Omental fat pad (tissue), 4 donors: ENCODE measurements at places on chromosomes 4 and X.

DNA sequence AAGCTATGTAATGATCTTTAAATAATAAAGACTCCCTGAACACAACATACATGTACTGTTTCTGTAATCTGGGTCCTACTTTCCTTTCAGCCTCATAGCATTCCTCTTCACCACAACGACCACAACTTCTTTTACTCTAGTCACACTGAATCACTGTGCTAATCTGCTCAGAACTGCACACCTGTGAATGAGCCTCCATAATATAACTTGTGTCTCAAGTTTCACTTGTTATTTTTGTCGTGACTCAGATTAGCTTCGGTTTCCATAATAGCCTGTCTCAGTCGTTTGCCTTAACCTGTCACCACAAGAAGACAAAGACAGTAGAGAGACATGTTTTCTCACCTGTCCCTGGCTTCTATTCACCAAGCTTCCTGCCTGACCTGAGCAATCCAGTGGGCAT, 61.8 kb downstream of the MAGED1 start:
- DNase-seq, result no peak

DNA sequence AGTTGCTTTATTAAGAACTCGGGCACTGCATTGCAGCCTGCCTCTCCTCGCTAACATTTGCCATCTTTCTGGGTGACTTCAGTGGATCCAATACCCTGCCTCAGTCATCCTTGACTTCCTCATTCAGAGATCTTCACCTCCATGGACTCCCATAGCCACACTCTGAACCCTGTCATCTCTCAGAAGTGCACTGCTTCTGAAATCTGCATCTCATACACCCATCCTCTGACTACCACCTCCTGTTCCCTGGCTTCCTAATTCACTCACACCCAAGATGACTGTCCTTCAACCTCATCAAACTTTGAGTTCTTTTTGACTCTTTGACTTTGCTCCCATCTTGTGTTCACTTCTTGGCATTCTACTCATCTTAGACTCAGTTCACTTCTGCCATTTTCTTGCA, 25.3 kb upstream of the CYBB start:
- DNase-seq, result no peak

DNA sequence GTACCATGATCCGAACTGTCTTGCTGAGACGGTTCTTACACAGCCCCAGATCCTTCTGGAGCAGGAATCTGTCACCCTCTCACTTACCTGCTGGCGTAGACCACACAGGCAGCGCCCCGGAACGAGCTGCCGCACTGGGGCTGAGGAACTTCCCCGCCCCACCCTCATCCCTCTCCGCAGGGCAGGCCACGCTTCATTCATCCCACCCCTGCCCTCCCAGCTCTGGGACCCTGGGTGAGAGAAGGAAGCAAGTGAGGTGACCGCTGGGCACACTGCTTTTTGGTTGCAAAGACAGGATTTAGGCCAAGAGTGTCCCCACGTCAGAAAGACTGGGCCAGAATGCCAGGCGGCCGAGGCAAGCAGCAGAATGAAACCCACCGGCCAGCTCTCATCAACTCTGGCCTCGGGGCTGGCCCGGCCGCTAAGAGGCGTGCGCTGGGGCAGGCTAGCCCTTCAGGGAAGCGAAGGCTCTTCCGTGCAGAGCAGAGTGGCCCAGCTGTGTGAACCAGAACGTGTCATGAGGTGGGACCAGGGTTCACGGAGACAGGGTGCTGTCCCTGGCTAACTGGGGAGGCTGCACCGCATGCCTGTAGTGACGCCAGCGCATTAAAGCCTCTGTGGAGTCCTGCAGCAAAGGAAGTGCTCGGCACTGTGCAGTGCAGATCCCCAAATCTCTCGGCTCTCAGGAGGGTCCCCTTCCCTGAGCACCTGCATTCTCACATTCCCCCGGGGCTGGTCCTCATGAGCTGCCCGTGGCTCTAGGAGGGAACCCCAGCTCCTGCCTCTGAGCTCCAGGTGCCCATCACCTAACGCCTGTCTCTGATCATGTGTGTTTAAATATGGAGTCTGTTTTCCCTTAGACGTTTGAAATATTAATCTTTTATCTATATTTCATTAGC, 6.4 kb downstream of the LRPAP1 start:
- no peak for DNase-seq

- no peak for DNase-seq
These were observed 75.7 kb downstream of the HAUS3 start for GRCh38 chr4:2166253-2166652.

DNA sequence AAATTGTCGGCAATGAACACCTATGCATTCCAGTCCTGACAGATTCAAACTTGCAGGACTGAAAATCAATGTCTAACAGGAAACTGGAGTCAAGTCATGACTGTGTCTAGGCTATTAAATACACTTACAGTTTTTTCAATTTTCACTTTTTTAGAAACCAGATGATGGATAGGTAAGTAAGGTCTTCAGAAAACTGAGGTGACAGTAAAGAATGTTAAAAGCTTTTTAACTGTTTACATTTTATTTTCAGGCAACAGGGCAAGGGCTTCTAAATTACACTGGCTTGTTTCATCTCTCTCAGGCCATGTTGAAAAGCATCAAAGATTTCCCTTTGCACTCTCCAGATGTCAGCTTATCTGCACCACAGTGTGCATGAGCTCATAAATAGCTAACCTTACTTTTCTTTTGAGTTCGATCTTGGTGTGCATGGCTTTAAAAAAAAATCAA, 65.2 kb downstream of the SEC24D start:
- no peak for DNase-seq

DNA sequence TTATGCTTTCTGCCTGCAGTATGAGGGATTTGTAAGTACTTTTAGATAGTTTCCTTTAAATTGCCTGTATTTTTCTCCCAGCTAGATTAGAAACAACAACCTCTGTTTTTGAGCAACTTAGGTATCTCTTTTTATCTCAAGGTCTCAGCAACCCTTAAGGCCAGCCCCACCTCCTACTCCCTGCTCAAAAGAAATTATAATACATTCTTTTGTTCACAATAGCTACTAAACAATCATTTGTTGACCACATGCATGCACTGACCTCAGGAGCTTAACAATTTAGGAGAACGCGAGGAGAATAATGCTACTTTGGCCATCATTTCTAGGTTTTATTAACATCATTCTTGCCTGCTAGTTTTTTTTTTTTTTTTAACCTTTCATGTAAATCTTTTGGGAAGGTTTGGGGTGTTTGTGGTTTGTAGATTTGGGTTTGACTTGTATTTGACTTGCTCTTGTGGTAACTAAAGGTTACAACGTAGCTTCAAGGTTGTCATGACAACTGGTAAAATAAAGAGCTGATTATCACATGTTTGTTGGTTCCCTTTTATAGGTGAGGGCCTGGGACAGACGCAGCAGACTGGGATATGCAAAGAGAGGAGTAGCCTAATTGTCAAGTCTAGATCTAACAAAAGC, 145.4 kb upstream of the PLAC1 start:
- DNase-seq, result no peak
